Stimulated activated CD8-positive, alpha-beta memory T cell treated with anti-CD3 and anti-CD28 coated beads, Interleukin-15, amount 100 ng/mL, for 24 hours (primary cell): ENCODE measurements at places on chromosomes 3 and 15.

DNA sequence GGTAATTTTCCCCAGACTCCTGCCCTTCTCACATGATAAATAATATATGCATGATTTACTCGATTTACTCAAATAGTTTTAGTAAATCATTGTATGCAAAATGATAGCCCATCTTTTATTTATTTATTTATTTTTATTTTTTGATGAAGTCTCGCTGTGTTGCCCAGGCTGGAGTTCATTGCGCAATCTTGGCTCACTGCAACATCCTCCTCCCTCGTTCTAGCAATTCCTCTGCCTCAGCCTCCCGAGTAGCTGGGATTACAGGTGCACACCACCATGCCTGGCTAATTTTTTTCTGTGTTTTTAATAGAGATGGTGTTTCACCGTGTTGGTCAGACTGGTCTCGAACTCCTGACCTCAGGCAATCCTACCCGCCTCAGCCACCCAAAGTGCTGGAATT lies 343.8 kb upstream of the PLSCR5 start:
- DNase-seq = no peak

DNA sequence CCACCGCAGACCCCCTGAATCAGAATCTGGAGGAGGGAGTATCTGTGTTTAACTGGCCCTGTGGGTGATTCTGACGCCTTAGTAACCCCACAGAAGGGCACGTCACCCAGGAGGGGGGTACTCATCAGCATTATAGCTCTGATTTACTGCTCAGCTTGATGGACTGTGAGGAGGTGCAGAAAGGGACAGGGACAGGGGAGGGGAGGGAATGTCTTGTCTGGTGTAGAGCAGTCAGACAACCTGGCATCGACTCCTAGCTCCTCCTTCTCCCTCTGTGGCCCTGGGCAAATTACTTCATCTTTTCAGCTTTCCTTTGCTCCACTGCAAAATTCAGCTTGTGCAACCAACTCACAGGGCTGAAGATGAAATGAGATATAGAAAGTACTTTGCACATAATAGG lies 42.3 kb upstream of the GLCE start:
- no peak for DNase-seq

- DNase-seq = no peak
Observed at GRCh38 chr3:153172796-153173757, 11.1 kb downstream of the RAP2B start.

DNA sequence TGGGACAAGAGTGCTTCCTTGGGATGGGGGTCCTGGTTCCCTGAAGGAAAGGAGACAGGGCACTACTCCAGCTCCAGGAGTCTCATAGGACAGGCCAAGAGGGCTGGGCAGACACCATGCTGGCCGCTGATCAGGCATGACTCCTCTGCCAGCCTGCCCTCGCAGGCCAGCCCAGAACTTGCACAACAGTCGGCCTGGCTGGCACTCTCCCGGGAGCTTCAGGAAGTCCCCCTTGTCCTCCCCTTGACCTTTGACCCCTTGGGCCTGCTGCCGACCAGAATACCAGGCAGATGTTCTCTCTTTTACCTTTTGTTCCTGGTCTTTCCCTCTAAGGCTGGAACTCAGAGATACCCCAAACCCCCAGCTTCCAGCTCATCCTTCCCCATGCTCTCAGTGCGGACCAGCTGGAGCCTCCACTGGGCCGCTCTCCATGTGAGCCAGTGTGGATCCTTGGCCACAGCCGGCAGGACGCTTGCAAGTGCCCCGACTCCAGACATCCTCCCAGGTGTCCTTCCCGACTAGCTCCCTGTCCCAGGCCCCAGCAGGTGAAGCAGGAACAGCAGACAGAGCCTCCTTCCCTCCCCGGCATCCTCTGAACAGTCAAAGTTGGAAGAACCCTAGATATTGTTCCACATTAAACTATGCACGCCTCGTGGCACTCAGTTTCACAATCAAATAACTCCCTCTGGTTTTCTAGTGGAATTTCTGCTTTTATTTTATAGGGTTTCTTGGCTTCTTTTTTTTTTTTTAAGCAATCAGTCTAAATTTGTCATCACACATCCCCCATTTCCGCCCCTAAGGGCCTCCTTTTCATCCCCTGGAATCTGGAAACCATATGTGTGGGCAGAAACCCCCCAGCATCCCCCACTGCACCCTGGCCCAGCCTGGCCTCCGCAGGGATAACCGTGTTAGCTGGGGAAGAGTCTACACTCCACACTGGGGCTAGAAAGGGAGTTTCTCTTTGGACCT lies 15.7 kb downstream of the VPS18 start:
- DNase-seq = no peak

- DNase-seq = no peak
Observed at GRCh38 chr3:11661827-11662226, 18.1 kb upstream of the VGLL4 start.

GRCh38 chr3:117193390-117193789 lies 483.8 kb downstream of the TUSC7 start:
- DNase-seq = no peak

DNA sequence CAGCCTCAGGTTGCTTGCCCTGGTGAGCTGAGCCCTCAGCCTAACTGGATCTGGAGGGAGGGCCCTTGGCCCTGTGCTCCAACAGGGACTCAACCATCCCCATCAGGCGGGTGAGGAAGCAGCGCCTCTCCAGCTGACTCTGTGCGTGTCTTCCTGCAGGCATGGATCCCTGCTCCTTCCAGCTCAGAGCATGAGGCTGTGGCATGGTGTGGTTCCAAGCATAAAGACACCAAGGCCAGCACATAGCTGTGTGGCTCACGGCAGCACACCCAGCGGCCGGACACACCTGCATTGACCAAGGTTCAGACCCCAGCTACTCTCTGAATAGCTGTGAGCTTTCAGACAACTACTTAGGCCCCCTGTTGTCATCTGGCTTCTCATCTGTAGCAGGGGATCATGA lies 131.0 kb upstream of the PLXNA1 start:
- DNase-seq = no peak

DNA sequence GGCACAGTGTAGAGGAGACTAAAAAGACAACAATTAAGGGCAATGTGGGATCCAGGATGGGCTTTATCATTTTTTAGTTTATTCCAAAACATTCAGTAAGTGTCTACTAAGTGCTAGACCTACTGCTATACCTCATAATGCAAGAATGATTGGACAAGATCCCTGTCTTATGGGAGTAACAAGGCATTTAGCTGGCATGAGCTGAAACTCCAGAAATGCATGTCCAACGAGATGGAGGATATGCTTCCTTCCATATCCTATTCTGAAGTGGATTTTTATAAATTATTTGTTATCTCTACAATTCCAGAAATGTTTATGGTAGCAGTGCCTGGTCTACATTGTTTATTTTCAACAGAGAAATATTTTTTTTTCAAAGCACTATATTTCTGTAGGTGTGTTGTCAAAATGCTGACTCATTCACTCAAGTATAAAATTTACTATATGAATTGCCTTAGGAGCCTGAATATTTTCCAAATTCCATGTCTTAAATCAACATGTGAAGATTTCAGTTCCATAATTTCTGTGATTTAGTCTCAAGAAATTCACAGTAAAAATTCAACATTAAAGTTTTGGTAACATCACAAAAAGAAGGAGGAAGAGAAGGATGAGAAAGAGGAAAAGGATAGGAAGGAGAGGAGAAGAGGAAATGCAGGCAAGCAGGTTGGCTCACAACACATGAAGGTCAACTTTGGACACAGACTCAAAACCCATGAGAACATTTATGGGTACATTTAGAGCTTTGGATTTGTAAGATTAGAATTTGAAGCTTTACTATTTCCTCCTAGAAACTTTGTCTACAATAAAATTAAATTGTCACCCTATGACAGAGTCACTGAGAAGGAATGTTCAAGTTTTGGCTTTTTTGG lies 88.6 kb downstream of the P3H2 start:
- DNase-seq = no peak

DNA sequence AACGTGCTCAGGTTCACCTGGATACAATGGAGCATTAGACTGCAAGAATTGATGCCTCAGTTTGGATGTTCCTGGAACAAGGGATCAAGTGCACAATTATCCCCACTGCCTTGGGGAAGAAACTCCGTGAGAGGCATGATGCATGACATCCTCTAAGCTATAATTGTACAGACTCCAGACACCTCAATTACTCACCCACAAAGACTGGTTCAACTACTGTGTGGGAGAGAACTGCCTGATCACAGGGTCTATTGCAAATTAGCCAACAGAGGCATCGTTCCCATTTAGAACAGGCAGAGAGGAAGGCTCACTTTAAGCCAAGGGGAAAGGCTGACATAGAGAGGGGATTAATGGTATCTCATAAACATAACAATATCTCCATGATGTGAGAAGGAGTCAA lies 43.5 kb downstream of the ARRDC4 start:
- DNase-seq = no peak

- no peak for DNase-seq
Observed at GRCh38 chr3:175969456-175969855, 1110.3 kb downstream of the NAALADL2 start.

DNA sequence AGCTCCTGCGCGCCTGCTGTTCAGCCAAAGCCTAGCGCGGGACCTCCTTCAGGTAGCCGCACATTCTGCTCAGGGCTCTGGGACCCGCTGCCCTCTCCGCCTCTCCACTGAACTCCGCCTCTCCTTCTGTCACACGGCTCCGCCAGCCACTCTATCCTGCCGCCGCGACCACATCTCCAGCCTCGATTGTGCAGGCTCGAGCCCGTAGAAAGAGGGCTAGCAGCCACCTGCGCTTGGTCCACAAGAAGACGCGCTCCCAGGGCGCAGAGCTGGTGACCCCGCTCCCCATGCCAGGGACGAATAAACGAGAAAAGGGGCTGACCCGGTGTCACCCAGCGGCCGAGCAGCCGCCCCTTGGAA lies 1.1 kb upstream of the VIPR1 start:
- no peak for DNase-seq

DNA sequence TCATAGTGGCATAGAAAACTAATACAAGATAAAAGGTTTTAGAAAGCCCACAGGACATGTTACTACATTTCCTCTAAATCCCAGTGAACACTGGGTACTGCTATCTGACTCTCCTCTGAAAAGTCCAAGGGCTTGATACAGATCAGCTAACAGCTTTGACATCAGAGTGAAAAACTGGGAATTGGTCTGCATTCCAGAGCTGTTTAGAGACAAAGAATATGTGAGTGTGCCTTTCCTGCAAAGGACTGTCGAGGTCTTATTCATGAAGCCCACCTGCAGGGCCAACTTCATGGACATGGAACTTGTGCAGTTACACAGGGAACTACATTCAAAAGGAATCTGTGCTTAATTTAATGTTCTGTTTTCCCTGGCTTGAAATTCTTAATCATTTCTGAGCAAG lies 5.2 kb upstream of the TMCO5A start:
- DNase-seq = no peak

- DNase-seq = no peak
Observed at GRCh38 chr3:197354568-197355001, 56.2 kb upstream of the DLG1 start.

- no peak for DNase-seq
Observed at GRCh38 chr3:16927485-16927884, 42.7 kb downstream of the PLCL2 start.

GRCh38 chr3:66606868-66607267 lies 106.0 kb upstream of the LRIG1 start:
- DNase-seq = no peak

DNA sequence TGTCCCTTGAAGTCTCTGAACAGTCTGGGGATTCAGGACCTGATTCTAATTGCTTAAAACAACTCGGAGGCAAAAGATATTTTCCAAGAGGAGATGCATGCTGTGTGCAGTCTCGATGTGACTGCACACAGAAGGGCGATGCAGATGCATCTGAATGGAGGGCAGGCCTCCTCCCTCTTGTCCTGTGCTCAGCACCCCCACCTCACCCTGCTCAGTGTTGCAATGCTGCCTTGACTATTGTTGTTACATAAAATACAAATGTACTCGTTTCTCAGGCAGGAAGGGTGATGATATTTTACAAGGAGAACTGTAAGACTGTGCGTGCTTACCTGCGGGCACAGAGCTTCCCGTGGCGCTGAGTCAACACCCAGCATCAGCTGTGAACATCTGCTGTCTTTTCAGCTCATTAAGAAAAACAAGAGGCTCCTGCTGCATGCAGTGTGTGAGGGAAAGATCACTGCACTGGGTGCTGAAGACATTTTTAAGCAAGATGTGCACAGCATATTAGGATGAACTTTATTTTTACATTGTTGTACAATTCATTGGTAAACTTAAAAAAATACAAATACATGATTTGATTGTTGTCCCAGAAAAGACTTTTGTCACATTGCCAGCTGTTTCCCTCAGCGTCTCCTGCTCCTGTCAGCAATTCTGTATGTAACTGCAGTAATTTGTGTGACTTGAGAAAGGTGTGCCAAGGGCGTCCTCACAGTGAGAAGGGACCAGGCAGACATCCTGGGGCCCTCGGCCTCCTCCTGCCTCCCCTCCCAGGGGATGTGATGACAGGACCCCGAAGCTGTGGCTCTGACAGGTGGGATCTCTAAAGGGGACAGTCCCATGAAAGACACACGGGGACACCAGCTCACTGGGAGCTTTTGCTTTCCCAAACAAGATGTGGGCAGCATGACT lies 56.3 kb upstream of the RPL32 start:
- DNase-seq = no peak

DNA sequence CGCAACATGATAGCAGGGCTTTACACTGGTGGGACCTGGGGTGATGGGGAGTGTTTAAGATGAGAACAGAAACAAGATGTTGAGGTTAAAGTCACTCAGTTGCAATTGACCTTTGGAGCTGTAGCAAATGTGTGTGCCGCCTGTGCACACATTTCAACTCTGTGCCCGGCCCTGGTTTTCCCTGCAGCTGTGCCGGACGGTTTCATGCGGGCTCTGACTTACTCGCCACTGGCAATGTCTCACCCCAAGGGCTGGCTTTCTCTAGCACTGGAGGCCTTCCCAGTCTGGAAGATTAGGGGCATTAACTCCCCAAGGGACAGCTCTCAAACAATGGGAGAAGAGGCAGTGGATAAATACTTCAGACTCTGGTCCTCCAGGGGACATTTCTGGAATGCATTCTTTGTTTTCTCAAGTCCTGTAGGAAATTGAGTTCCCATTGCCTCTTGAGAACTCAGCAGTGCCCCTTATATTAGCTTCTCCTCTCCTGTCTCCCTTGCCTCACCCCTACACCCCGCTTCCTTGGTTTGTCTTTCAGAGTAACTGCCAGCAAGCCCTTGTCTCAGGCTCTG lies 152.5 kb downstream of the EDEM1 start:
- DNase-seq = no peak

DNA sequence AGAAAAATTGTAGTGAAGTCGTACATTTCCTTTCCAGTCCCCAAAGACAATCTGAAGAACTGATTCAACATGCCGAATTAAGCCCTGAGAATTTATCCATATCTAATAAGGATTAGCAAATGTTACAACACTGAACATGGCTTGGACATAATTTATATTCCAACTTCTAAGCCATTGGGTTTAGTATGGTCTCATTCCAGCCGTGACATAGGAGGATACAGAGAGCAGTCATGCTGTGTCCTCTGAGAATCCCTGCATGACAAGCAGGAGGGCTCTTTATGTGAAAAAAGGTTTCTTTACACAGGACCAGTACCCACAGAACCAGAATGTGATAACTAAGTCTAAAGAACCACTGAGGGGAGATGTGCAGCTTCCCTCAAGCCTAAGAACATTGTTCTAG lies 231.9 kb upstream of the WNT5A start:
- DNase-seq = no peak

GRCh38 chr3:188553569-188553968 lies 399.6 kb downstream of the LPP start:
- DNase-seq = no peak

- DNase-seq = no peak
Observed at GRCh38 chr3:177823701-177824189, 626.5 kb upstream of the TBL1XR1 start.
